Activated T-helper 2 cell treated with anti-CD3 and anti-CD28 coated beads, Interferon-gamma antibody, Interleukin-2, Interleukin-4, amounts not matched to agents 10 μg/mL and 5 μg/mL and 100 μg/mL, durations not matched to agents 14 hours and 24 hours and 36 hours (primary cell): ENCODE measurements at places on chromosomes 13 and 19. TPM values are rescaled to one million over a fixed set of nuclear protein-coding genes. Genes with fewer than 3 reads are reported as not detected.
A peak's percentile ranks its signal among the peaks of the same experiment; 100 is the strongest.

The TEX26 gene
- total RNA-seq: not detected in 2 replicates

The CYP2B6 gene
- total RNA-seq: not detected in 2 replicates

The CPB2 gene
- not detected in 2 replicates for total RNA-seq

The CDKN2D gene
- total RNA-seq: 45.9 and 46.9 TPM in 2 replicates

The IZUMO2 gene
- not detected in 2 replicates for total RNA-seq

The PSG11 gene
- not detected in 2 replicates for total RNA-seq

The C5AR2 gene
- not detected in 2 replicates for total RNA-seq

The VSTM2B gene
- not detected in 2 replicates for total RNA-seq

GRCh38 chr19:5444431-5444830 is 10.8 kb upstream of the ZNRF4 start:
- DNase-seq: no peak

- no peak for DNase-seq
These were observed 56.1 kb downstream of the KDM4B start for GRCh38 chr19:5025027-5025426.

DNA sequence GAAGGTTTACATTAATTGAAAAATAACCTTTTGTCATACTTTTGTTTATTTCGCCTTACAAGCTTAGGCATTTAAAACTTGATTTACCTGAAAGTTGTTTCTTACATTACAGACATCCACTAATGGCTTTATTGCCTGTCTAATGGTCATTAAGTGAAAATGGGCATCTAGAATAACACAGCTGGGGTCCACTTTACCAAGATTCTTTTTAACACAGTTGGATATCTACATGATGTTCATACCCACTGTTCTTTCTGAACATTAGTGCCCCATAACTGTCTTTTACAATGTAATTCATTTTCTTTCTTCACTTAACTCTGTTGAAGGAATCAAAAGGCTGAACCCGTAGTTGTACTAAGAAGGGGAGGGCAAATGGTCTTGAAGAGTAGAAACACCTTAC is 19.8 kb upstream of the KLHL1 start:
- no peak for DNase-seq

DNA sequence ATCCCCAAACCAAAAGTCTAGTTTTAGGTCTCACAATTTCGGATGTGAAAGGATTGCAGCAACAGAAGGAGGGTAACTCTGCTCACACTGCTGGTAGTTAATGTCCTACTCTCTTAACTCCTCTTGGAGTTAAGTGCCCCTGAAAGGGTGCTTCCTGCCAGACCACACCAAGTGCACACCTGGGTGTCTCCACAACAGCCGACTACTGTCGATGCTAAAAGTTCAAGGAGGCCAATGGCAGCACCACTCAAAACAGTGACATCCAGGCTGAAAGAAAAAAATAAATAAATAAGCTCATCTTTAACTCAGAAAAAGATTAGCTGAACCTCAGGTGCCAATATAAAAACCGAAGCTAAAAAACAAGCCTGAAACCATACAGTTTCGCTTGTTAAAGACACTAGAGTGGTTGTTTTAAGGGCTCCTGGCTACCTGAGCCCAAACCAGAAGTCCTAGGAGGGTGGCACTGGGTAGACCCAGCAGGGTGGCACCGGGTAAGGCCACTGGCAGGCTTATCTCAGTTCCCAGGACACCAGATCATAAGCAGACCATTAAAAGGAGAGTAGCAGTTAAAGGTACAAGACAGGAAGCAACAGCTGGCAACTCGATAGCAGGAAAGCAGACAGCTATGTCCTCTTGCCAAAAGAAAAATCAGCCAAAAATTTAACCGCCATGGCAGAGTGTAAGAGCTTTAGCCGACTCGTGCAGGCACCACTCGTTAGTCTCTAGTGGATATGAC is 39.3 kb downstream of the BRD4 start:
- DNase-seq: no peak

DNA sequence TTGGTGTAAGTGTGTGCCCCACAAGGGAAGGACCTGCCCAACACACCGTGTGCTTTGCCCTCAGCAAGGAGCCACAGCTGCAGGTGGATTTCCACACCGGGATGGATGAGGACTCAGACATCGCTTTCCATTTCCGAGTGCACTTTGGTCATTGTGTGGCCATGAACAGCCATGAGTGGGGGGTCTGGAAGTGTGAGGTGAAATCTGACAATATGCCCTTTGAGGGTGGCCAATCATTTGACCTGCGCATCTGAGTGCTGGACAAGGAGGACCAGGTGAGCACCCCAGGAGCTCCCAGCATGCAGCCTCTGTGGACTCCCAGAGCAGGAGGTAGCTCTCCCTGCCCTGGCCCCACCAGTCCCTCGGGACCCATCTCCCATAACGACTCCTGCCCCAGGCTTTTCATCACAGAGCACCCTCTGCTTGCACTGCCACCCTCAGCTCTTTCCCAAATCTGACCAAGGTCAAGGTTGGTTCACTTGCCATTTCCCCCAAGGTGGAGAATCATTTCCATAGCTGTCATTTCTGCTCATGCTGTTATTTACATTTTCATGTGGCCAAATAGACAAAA is 13.2 kb upstream of the EID2 start:
- no peak for DNase-seq

DNA sequence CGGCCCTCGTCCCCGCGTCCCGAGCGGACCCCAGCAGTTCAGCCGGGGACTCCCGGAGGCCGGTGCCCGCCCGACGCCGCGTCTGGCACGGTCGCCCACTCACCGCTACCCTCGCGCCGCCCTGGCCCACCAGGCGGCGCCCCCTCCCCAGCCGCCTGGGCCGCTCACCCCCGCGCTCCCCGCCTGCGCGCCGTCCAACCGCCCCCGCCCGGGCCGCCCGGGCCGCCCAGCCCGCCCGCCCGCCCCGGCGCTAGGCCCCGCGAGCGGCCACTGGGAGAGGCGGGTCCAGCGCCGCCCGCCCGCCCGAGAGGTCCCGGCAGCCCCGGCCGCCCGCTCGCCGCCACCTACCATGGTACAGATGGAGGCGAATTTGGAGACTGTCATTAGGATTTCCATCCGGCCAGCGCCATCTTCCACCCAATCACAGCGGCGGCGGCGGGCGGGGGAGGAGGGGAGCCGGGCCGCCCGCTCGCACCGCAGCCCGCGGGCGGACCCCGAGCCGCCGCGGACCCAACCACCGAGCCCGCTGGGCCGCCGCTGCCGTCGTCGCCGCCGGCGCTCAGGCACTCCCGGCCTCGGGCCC is at the start of gene USP12:
Gene USP12, minus strand, starts transcription at position 568 of the 583 bp plus-strand sequence. Its CDS starts 172 bp downstream, at position 396.
- no peak for DNase-seq

DNA sequence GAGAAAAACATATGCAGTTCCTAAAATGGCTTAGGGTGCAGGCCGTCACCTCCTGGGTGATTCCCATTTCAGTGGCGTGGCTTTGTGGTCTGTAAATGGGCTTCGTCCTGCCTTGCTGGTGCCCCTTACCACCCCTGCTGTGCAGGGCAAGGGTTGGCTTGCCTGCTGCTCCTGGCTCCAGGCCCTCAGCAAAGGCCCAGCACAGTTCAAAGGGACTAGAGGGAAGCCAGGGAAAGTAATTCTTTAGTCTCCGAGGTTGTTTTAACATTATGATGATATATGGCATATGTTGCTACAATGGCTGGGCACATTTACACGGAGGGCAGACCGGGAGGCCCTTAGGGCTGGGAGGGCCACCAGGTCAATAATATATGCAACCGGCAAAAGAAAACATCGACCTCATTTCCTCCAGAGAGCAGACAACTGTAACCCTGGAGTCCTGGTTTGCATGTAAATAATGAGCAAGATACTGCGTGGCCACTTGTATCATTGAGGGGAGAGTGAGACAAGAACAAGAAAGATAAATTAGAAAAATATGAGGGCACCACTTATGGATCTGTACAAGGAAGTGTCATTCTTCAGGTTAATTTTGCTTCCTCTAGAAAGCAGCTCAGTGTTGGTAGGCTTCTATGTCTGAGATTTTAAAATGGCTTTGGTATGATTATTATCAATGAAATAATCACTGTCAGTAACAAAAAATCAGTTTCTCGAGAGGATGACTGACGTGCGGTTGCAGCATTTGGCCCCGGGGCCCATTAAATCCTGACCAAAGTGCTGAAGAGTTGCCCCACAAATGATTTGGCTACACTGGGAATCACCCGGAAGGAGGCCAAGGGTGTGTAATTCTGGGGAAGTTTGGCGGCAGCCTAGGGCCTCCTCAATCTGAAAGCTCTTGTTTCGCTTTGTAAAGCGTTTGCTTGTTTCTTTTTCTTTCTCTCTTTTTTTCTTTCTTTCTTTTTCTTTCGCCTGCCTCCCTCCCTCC is 32.8 kb upstream of the URI1 start:
- DNase-seq: no peak

DNA sequence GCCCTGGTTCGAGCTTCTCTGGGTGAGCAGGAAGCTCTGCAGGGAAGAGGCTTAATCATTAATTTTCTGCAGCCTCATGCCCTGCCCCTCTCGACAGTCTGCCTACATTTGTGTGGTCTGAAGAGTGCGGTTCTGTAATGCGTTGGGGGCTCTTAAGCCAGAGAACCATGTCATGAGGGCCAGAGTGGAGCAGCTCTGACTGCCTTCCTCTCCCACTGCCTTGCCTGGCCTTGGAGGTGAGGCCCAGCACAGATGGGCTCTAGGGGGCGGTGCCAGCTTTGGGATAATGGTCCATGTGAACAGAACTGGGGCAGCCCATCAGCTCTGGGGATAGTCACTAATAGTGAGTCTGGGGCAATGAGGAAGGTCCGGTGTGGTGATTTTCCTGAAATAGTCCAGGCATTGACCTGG is 5.7 kb downstream of the FGF9 start:
- no peak for DNase-seq

GRCh38 chr13:67120872-67121531 is 109.1 kb downstream of the PCDH9 start:
- DNase-seq: no peak

GRCh38 chr19:56538254-56538760 is 441 bp upstream of the ZFP28 start:
- DNase-seq: peak; percentile 80

DNA sequence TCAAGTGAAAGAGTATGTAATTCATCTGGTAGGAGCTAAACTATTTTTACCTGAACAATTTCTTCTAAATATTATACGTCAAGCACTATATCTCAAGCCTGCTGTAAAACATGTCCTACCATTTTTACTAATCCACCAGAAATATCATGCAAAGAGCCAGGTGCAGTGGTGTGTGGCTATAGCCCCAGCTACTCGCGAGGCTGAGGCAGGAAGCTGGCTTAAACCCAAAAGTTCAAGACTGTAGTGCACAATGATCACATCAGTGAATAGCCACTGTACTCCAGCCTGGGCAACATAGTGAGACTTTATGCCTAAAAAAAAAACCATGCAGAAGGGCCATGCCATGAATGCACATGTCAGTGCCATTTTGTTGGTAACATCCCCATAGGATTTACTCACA is 20.7 kb upstream of the CLN5 start:
- DNase-seq: no peak

DNA sequence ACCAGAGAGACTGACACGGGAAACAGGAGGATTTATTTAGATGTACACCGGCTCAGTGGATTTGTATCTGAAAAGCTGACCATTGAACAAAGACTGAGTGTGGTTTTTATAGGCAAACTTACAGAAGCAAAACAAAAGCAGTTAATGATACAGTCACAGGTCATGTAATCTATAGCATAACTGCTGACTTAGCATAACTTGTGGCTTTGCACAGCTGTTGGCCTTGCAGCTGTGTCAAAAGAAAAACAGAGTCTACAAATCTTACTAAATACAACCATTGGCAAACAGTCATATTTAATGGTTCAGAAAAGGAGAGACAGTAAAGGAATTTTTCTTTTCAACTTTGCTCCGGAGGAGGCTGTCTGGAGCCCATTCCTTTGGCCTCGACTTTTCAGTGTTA is 2.3 kb upstream of the ILF3 start:
- no peak for DNase-seq

DNA sequence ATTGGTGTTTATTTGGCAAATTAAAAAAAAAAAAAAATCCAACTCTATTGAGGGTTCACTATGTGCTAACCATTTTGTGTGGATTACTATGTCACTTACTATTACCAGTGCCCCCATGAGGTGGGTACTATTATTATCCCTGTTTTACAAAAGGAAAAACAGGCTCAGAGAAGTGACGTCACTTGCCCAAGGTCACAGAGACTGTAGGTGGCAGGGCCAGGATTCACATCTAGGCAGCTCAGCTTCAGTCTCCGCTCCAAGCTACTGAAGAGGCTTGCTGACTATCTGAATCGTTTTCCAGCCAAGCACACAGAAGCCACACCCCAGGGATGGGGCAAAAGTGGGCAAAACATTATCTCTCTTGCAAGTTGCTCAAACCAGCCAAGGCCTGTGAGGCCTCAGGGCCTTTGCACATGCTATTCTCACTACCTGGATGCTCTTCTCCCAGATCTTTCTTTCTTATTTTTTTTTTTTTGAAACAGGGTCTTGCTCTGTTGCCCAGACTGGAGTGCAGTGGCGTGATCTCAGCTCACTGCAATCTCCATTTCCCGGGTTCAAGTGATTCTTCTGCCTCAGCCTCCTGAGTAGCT is 4.8 kb upstream of the ANGPTL8 start:
- no peak for DNase-seq

- DNase-seq: no peak
These were observed 68.0 kb downstream of the KDM4B start for GRCh38 chr19:5036698-5037563.

GRCh38 chr13:111177081-111177711 is 62.1 kb downstream of the ARHGEF7 start:
- DNase-seq: peak; percentile 29

DNA sequence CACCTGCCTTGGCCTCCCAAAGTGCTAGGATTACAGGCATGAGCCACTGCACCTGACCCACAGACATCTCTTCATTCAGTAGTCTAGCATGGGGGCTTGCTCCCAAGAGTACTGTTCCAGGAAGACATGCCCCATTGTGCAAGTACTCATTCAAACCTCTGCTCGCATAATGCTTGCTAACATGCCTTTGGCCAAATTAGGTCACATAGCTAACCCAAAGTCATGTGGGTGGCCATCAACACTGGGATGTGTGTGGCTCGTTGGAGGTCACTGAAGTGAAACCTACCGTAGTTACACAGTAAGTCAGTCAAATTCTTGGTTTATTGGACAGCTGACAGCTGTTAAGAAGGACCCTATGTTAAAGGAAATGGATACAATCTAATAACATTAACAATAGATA is 20.3 kb downstream of the RFXAP start:
- no peak for DNase-seq

DNA sequence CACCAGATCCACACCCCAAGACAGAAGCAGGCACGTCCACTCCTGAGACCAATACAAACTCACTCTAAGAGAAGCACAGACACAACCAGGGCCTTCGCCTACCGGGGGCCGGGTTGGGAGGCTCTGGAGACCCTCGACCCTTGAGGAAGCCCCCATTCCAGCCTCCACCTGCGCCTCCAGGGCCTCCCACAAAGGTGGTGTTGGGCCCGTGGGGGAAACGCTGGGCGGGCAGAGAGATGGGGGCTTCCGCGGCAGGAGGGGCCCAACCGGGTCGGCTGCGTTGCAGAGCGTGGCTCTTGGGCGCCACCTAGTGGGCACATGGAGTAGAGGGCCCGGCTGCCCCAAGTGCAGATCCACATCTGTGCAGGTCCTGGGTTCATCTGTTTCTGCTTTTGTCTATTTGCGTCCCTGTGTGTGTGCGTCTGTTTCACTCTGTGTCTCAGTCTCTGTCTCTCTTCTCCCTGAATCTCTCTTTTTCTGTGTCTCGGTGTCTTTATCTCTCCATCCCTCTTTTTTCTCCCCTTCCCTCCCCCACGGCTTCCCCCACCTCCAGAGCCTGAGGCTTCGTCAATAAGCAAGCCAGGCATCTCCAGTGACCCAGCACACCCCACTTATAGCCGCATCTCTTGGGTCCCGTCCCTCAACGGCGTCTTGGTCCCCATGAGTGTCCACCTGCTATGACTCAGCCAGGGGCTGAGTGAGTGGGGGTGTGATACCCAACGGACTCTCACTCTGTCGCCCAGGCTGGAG is 10.5 kb upstream of the TINCR start:
- DNase-seq: peak; percentile 58

- DNase-seq: peak; percentile 15
These were observed 9.9 kb downstream of the RFX2 start for GRCh38 chr19:6100284-6100915.
